GM23338 (cell line): ENCODE measurements at places on chromosomes 12 and 14. TPM values are rescaled to one million over a fixed set of nuclear protein-coding genes. Genes with fewer than 3 reads are reported as not detected.

GRCh38 chr12:42315108-42315507, 10.8 kb downstream of the ZCRB1 start:
- H3K4me3 ChIP-seq, result no peak overlapping the region
- H3K36me3 ChIP-seq, result no peaks in the 10 kb centered on the region; the same call in 1 of the 2 replicates
- no peak overlapping the region for H3K27ac ChIP-seq
- no peaks in the 10 kb centered on the region for H3K4me1 ChIP-seq

- H3K4me1 ChIP-seq, result peaks cover 35% of the 10 kb centered on the region
- no peaks in the 10 kb centered on the region for H3K36me3 ChIP-seq
- H3K27ac ChIP-seq, result no peak overlapping the region
- no peak for DNase-seq
- H3K4me3 ChIP-seq, result no peak overlapping the region
These were observed 551.2 kb upstream of the SEL1L start for GRCh38 chr14:82084813-82085212.

DNA sequence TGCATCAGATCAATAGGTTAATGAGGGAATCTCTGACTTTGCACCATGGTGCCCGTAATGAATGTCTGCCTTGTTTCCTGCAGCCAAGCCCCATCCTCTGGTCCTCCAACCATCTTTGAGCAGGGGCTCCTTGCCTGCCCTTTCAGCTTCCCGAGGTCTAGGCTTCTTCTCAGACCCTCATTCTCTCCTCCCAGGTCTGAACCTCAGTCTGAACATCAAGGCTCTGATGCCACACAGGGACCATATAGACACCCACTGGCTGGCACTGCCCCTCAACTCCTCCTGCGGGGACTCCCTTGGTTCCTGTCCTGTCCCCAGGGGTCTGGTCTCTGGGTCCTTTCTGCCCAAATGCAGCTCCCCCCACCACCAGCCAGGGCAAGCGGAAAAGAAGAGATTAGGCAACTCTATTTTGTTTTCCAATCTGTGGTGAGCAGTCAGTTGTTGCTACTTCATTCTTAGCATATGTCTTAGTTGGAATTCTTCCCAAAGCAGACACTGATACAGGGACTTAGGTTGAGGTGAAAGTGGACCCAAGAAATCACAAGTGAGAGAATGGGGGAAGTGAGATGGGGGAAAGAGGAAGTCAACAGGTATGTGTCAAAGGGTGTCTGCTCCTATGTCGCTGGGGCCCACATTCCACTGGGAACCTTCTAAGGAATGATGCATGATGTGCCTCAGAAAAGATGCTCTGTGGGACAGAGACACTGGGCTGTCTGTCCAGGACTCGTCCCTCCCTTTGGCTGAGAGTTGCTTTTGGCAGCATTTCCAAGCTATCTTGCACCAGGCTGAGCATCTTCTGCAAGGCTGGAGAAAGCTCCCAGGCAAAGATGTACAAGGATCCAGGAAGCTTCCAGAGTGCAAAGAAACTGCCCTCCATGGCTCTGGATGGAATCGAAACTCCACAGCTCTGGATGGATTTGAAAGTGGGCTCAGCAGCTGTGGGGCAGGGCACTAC, 1096.5 kb upstream of the TMEM132C start:
- H3K4me3 ChIP-seq, result no peak overlapping the region
- DNase-seq, result no peak
- no peaks in the 10 kb centered on the region; the same call in 1 of the 2 replicates for H3K36me3 ChIP-seq

DNA sequence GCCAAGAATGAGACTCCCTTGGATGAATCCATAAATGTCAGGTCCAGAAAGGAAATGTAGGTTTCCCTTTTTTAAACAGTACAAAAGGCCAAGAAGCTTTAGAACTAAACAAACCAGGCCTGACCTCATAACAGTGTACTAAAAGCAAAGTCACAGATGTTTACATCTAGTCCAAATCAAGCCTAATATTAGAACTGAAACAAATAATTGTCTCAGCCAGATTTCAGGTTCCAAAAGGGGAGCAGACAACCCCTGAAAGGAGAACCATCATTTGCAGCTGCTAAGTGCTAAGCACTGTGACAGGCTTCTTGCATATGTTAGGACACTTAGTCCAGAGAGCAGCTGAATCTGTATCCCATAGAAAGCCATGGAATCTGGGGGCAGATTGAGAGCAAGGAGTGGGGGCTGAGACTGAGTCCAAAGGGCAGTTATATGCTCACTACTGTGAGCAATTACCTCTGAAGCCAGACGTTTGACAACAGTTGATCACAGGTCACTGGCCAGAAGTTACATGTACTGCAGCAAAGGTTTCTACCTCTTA, 90.1 kb downstream of the STXBP6 start:
- DNase-seq, result no peak
- H3K27ac ChIP-seq, result no peak overlapping the region
- no peaks in the 10 kb centered on the region for H3K27me3 ChIP-seq
- no peak overlapping the region for H3K4me3 ChIP-seq

DNA sequence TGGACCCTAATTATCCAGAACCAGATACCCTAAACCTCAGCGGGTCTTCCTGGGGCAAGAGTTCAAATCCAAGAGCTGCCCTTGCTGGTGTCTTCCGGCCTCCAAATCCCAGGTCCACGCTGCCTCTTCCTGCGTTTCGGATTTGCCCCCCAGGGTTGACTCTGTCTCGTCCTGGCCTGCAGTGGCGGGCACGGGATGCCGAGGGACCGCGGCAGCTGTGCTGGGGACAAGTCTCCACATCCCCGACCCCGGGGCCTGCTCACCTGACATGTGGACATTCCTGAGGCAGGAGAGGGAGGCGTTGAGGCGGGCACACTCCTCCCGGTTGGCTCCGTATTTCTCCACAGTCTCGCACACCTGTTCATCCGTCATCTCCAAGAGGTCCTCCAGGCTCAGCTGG, 113.6 kb downstream of the KSR2 start:
- H3K27ac ChIP-seq, result no peak overlapping the region
- no peak for DNase-seq
- no peaks in the 10 kb centered on the region for H3K27me3 ChIP-seq
- H3K4me3 ChIP-seq, result no peak overlapping the region
- no peaks in the 10 kb centered on the region for H3K36me3 ChIP-seq

- no peak for DNase-seq
- peaks cover 22% of the 10 kb centered on the region for H3K4me1 ChIP-seq
- no peaks in the 10 kb centered on the region for H3K36me3 ChIP-seq
These were observed 32.1 kb downstream of the CMKLR1 start for GRCh38 chr12:108307006-108307405.

GRCh38 chr12:95134085-95134484, 60.7 kb upstream of the NR2C1 start:
- no peaks in the 10 kb centered on the region for H3K27me3 ChIP-seq
- no peaks in the 10 kb centered on the region for H3K4me1 ChIP-seq
- no peak for DNase-seq
- no peak overlapping the region for H3K4me3 ChIP-seq
- H3K36me3 ChIP-seq, result peaks cover 27% of the 10 kb centered on the region

DNA sequence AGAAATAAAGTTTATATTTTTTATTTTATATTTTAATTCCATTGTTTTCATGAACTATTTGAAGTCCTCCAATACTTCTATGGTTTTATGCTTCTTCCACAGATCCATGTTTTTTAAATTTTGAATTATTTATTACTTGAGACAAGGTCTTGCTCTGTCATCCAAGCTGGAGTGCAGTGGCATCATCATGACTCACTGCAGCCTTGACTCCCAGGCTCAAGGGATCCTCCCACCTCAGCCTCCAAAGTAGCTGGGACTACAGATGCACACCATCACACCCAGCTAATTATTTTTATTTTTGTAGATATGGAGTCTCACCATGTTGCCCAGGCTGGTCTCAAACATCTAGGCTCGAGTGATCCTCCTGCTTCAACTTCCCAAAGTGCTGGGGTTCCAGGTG, 28.8 kb upstream of the DLGAP5 start:
- no peak for DNase-seq
- no peak overlapping the region for H3K4me3 ChIP-seq
- no peak overlapping the region for H3K27ac ChIP-seq
- no peaks in the 10 kb centered on the region for H3K27me3 ChIP-seq
- no peaks in the 10 kb centered on the region for H3K4me1 ChIP-seq

DNA sequence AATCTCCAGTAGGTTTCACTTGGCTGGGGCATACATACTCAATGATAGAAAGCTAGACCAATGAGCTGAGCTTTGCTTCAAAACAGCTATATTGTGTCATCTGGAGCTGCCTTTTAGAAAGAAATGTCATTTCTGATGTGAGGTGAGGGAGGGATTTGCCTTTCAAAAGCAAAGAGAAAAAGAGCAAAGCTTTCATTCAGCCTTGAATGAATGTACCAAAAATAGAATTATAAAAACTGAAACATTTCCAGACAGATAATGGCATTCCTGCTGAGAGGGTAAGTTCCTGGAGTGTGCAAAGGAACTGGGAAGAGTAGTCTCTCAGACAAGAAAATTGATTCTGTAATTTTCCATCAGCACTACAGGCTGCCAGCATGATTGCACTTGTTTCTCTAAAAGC, 710.0 kb downstream of the LRFN5 start:
- H3K27ac ChIP-seq, result no peak overlapping the region
- H3K27me3 ChIP-seq, result no peaks in the 10 kb centered on the region
- H3K4me1 ChIP-seq, result no peaks in the 10 kb centered on the region; the same call in 1 of the 2 replicates
- no peaks in the 10 kb centered on the region; the same call in 1 of the 2 replicates for H3K36me3 ChIP-seq
- DNase-seq, result no peak

GRCh38 chr12:93734784-93735183, 57.6 kb downstream of the CRADD start:
- no peaks in the 10 kb centered on the region for H3K36me3 ChIP-seq
- DNase-seq, result no peak
- H3K4me3 ChIP-seq, result no peak overlapping the region
- no peak overlapping the region; the same call in 1 of the 2 replicates for H3K27ac ChIP-seq
- peaks cover 18% of the 10 kb centered on the region for H3K4me1 ChIP-seq

DNA sequence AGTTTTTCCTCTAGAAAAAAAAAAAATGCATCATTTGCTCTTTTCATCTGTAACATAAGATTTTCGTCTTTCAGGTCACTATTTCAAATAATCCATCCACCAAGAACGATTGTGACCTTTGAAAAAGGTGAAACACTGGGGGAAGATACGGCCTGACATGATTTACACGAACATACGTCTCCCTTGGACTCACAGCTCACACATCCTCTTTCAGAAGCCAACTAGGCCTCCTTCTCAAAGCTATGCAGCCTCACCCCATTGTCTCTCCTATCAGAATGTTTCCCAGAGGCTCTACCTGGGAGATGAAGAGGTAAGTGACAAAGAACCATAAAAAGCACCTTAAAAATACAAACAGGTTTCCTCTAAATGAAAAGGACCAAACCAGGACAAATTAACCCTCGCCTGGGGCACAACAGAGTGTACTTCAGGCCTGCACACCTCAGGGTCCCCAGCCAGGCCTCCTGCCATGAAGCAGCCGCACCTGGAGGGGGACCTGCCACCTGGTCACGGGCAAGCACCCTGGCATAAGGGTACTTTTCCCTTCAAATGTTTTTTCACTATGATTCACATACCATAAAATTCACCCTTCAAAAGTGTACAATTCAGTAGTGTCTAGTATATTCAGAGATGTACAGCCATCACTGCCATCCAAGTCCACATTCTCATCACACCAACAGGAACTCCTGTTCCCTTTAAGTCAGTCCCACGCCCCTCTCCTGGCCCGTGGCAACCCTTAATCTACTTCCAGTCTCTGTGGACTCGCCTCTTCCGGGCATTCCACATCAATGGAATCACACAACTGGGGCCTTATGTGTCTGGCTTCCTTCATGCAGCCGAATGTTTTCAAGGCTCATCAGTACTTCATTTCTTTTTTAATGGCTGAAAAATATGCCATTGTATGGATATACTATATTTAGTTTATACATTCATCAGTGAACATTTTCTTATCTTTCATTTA, 5.4 kb downstream of the SLC15A4 start:
- H3K27me3 ChIP-seq, result no peaks in the 10 kb centered on the region
- DNase-seq, result no peak
- no peak overlapping the region for H3K4me3 ChIP-seq
- peaks cover 5% of the 10 kb centered on the region; the same call in 1 of the 2 replicates for H3K4me1 ChIP-seq

GRCh38 chr12:30268041-30268440, 427.6 kb downstream of the IPO8 start:
- no peak overlapping the region for H3K4me3 ChIP-seq
- no peak for DNase-seq
- H3K4me1 ChIP-seq, result no peaks in the 10 kb centered on the region

DNA sequence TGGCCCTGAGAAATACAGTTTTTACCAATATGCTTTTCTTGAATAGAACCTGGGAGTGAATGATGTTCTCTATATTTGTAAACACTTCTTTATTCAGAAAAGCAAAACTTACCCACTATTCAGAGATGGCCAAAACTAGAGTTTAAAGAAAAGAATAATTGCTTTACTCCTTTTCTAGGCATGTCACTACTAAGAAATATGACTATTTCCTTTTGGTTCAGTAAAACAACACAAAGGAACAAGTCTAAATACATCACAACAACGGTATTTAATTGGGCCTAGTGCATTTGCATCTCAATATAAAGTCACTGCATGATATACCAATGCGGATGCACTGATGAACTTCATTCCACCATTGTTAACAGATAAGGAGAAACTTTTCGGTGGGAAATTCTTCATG, 207.5 kb downstream of the FOXN3 start:
- peaks cover 40% of the 10 kb centered on the region for H3K4me1 ChIP-seq
- H3K27ac ChIP-seq, result no peak overlapping the region
- no peaks in the 10 kb centered on the region for H3K36me3 ChIP-seq
- no peak for DNase-seq

GRCh38 chr12:15186597-15186996, 34.6 kb downstream of the RERG start:
- H3K27me3 ChIP-seq, result no peaks in the 10 kb centered on the region
- DNase-seq, result no peak
- no peaks in the 10 kb centered on the region for H3K36me3 ChIP-seq
- H3K4me1 ChIP-seq, result no peaks in the 10 kb centered on the region
- H3K4me3 ChIP-seq, result no peak overlapping the region

DNA sequence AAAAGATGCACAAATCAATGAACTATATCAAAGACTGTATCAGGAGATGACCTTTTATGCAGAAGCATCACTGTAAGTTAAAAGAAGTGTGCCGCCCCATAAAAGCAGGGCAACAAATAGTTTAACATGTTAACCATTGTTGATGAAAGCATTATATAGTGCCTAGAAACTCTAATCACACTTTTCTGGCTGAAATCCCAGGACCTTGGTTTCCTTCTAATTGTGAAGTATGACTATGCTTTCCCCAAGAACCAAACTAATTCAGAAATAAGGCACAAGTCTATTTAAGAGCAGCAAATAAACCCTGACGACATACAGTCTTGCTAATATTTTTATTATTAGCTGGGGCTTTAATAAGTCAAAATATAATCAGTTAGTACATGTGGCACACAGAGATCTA, 21.7 kb downstream of the RACGAP1 start:
- H3K4me1 ChIP-seq, result no peaks in the 10 kb centered on the region
- no peak for DNase-seq
- H3K27me3 ChIP-seq, result no peaks in the 10 kb centered on the region
- H3K4me3 ChIP-seq, result no peak overlapping the region

Gene IFNG-AS1
- total RNA-seq, result not detected in 2 replicates

Gene WSCD2
- 0.58 and 3.1 TPM in 2 replicates for total RNA-seq

Gene AMHR2
- 0.24 TPM in 1 of 2 replicates, not detected in the other for total RNA-seq

Gene DEGS2
- total RNA-seq, result 0.35 and 0.63 TPM in 2 replicates

Gene TAS2R42
- total RNA-seq, result 0.38 TPM in 1 of 2 replicates, not detected in the other

Gene SLC4A8
- total RNA-seq, result 9.2 and 20.3 TPM in 2 replicates

Gene KCNC2
- 0.10 TPM in 1 of 2 replicates, not detected in the other for total RNA-seq

Gene NFATC4
- 20.7 and 26.6 TPM in 2 replicates for total RNA-seq

Gene KERA
- total RNA-seq, result not detected in 2 replicates
